ENCODE measurements at places on chromosomes 5 and 9.

GRCh38 chr9:10173561-10173960, 439.2 kb downstream of the PTPRD start:
- DNase-seq: no peak

- no peak for DNase-seq
Measured at GRCh38 chr9:30103647-30104394, 2280.6 kb upstream of the ACO1 start.

GRCh38 chr9:79583952-79584654, 12.3 kb downstream of the TLE4 start:
- no peak for DNase-seq

GRCh38 chr5:122219436-122220166, 90.3 kb downstream of the ZNF474 start:
- DNase-seq: no peak

- no peak for DNase-seq
Measured at GRCh38 chr9:87141124-87141523, 193.8 kb upstream of the GAS1 start.

DNA sequence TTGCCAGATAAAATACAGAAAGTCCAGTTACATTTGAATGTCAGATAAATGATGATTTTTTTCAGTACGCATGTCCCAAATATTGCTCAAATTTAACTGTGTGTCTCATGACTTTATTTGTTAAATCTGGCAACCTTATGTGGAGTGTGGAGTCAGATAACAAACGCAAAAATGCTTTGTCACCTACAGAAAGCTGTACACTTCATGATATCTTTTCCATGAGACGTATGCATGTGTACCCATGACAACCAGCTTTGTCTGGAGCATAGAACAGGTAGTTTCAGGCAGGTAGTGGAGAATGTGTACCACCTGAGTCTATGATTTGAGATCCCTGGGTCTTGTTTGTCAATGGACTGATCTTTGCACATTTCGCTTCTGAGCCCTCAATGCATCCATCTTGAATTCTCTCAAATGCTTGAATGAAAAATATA, 105.5 kb upstream of the CPEB4 start:
- no peak for DNase-seq

- DNase-seq: peak; percentile 26
Measured at GRCh38 chr5:123035918-123036390, 571 bp downstream of the PPIC start.

DNA sequence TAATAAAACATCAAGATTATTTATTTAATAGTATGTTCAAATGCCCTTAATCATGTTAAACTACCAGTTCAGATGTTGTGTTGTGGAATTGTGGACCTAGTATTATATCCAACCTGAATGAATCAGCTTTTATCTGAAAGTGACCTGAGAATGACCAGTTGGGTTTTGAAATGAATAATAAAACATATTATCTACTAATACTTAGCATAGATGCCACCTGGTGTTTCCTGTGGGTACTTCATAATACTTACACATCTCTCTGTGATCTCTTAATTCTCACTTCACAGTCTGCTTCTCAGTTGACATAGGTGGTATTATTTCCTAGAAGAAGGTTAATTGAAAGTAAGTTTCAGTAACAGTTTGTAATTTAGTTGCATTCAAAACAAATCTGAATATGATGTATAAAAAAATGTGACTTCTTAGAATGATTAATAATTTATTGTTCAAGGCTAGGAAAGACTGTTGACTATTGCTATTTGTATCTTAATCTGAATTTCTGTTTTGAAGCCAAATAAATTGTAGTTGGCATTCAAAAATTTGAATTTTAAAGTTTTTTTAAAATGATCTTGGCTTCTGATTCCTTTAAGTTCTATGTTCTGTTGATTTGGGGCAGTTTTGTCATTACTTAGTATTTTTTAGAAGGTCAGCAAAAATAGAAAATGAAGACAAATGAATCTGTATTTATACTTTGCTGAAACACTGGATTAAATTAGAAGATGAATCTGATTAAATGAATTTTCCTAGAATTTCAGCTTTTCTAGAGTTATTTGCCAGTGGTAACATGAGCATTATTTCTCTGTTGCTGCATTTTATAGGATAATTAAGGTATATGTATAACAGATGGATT, 48.2 kb downstream of the KIF2A start:
- no peak for DNase-seq

DNA sequence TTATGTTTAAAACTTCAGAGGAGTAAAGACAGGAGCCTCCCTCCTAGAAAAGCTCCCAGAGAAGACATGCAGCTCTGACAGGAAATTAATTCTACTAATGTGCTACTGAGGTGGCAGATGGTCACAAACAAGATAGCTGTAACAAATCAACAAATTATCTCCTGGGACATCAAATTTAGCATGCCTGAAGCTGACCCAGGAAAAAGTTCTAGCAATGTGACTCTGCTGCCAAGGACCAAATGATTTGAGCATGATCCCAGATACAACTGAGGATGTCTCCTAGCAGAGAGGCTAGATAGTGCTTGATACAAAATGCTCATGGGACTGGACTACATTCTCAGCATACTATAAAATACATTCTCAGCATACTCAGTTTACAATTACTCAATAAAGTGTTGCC, 413.5 kb upstream of the SMC2 start:
- no peak for DNase-seq

DNA sequence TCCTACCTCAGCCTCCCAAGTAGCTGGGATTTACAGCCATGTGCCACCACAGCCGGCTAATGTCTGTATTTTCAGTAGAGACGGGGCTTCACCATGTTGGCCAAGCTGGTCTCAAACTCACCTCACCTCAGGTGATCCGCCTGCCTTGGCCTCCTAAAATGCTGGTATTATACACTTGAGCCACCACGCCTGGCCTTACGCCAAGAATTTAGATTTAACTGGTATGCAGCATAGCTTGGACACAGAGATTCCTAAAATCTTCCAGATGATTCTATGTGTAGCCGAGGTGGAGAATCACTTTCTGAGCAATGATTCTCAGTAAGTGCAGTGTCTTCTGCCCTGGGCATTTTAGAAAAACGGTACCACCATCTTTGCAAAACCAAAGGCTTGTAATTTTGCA, 74.1 kb downstream of the HABP4 start:
- DNase-seq: no peak

GRCh38 chr9:17969232-17969631, 390.4 kb downstream of the SH3GL2 start:
- DNase-seq: no peak

DNA sequence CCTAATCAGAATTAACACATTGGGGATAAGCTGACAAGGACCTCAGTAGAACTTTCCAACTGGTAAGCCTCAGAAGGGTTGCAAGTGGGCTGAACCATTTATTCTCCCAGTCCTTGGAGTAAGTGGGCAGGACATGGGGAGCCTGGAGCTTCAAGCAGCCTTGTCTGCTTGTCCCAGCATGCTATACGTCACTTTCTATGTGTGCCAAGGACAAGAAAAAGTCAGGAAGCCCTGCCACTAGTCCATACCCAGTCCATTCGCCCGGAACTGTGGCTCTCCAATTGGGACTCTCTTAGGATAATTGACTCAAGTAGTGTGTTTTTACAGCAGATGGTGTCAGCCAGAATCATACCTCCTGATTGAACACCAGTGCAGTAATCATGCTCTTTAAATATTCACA, 62.6 kb upstream of the FRRS1L start:
- no peak for DNase-seq

- no peak for DNase-seq
Measured at GRCh38 chr9:110742741-110743371, 74.3 kb downstream of the MUSK start.

- DNase-seq: no peak
Measured at GRCh38 chr5:66469684-66470083, 126.5 kb upstream of the MAST4 start.

- DNase-seq: no peak
Measured at GRCh38 chr5:140642718-140643117, 3.5 kb downstream of the TMCO6 start.

DNA sequence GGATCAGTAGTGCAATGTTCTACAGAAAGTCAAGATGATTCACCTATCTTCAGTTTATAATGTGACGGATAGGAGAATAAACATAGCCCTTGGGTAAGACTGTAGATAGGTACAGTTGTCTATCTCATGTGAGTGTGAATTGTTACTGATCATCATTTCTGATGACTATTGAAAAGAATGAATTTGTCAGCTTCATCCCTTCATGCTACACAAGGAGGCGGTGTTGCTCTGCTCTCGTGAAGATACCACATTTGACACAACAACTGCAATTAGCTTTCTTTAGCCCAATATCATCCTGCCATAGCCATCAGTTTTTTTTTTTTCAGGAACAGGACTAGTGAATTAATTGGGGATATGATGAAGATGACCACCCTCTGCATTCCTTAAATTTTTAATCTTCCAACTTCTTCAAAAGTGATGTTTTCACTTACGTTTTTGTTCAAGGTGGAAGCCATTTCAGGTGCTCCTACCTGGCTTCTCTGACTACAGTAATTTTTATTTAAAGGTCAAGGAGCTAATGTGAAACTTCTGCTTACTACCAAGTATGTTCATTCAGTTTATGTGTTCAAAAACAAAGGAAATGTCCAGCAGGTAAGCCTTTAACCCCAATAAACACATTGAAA, 152.9 kb upstream of the MOCS2 start:
- peak; percentile 2 for DNase-seq

DNA sequence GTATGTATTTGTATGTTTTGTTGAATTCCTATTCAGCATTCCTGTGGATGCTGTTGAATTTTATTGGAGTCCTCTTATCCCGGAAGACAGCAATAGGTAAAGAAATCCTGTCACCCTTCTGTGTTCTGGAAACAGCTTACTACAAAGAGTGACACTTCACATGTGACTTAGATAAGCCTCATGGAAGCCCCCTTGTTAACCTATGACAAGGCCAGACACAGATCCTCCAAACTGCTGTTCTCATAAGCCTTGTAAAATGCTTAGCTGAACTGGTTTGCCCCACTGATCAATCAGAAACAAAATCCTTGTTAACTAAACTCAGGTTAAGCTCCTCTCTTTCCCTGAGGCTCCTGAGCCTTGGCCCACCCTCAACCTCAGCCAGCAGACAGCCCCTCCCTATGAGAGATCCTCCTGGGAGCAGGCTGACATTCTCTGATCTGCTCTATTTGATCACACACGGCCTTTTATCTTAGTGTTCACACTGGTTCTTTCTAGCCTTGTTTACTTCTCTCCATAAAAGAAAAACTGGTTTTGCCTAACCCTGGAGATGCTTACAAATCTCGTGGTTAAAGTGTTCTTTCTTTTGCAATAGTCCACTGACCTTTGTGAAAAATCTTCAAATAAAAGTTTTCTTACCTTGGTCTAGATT, 29.4 kb upstream of the ATP6V1G1 start:
- DNase-seq: no peak

- DNase-seq: no peak
Measured at GRCh38 chr5:170451747-170452365, 52.0 kb upstream of the KCNIP1 start.

GRCh38 chr5:171952021-171952420, 54.4 kb downstream of the FBXW11 start:
- no peak for DNase-seq

- no peak for DNase-seq
Measured at GRCh38 chr9:137368431-137369035, 54.4 kb downstream of the EXD3 start.

- DNase-seq: no peak
Measured at GRCh38 chr9:130288926-130289690, 23.5 kb downstream of the HMCN2 start.

DNA sequence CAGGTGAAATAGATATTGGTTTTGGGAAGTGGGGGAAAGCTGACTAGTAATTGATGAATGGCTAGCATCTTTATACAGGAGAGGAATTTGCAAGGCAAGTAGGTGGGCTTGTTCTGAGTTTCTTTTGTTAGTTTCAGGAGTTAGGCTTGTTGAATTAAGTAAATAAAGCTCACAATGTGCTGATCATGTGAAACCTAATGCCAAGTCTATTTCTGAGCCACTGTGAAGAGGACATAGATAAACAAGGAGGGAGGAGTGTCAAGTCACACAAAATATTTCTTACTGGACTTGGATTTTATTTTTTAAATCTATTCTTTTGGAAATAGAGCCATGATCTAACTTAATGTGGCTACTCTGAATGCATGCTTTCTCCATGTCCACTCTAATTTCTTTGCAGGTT, 19.9 kb downstream of the GDA start:
- no peak for DNase-seq

DNA sequence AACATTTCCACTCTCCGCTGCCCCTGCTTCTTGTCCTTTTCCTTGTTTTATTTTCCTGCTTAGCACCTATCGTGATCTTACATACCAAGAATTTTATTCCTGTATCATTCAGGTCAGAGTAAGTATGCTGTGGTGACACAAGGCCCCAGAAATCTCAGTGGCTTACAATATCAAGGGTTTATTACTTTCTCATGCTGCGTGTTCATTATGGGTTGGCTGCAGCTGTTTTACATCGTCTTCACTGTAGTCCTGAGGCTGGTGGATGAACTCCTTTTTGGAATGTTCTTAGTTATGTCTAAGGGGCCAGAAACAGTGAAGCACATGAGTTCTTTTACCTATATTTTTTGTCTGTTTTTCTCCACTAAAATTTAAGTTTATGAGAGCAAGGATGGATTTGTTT, 51.2 kb downstream of the FCHO2 start:
- no peak for DNase-seq

DNA sequence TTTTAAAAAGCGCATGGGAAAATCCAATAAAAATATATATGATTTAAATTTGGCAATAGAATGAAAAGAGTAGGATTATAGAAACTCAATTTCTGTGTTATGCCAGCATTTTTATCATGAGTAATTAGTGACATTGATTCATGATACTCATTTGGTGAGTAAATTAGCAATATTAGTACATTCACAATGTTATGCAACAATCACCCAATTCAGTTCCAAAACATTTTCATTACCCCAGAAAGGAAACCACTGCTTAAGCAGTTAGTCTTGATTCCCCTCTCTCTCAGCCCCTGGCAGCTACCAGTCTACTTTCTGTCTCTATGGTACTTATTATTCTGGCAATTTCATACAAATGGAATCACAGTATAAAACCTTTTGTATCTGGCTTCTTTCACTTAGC, 27.0 kb downstream of the OSMR start:
- DNase-seq: no peak

Data from NCI-H446 (cell line).